CD4-positive, alpha-beta memory T cell (primary cell): ENCODE measurements at places on chromosomes 2 and 18. TPM values are rescaled to one million over a fixed set of nuclear protein-coding genes. Genes with fewer than 3 reads are reported as not detected.

Gene CHRNG
- polyA plus RNA-seq = not detected

Gene ANKRD30BL
- not detected for polyA plus RNA-seq

Gene LRRTM1
- polyA plus RNA-seq = not detected

Gene DTNA
- polyA plus RNA-seq = not detected

Gene SERPINB10
- not detected for polyA plus RNA-seq
